ENCODE measurements at places on chromosomes 5 and 9.

- DNase-seq: no peak
These were observed 25.8 kb downstream of the ARL15 start for GRCh38 chr5:54284586-54284985.

GRCh38 chr5:204462-204861 is 13.2 kb downstream of the LRRC14B start:
- DNase-seq: no peak

DNA sequence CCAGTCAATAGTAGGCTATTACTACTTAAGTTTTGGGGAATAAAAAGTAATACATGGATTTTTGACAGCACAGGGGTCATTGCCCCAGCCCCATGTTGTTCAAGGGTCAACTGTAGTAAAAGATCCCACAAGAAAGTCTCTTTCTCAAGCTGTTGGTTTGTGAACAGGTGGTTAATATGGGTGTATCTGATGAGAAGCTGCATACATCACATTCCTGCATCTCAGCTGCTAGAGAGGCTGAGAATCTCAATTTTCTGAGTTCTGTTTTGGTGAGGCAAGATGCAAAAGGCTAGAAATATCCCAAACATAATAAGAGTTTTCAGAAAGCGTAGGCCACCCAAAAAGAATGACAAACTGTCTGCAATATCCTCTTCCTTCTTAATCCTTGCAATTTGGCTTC is 76.8 kb upstream of the DAPK1 start:
- no peak for DNase-seq

GRCh38 chr9:113205861-113206260 is 15.2 kb downstream of the FKBP15 start:
- no peak for DNase-seq

GRCh38 chr5:91119981-91120850 is 262.9 kb downstream of the ARRDC3 start:
- no peak for DNase-seq

- DNase-seq: no peak
These were observed 53.1 kb downstream of the TSPAN17 start for GRCh38 chr5:176700239-176700847.

- DNase-seq: no peak
These were observed 225.3 kb upstream of the CLINT1 start for GRCh38 chr5:158084292-158084691.

DNA sequence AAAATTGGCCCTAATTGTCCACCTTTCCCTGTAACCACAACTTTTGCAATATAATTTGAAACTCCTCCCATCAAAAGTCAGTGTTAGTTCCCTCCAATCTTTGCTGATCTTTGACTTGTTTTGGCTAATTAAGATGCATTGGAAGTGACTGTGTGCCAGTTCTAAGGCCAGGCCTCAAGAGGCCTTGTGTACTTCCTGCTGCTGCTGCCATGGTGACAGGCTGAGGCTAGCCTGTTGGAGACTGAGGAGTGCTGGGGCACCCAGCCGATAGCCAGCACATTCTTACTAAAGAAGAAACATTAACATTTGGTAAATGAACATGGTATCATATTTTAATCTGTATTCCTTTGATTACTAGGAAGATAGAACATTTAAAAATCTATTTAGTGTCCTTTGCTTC is 86.5 kb downstream of the SREK1 start:
- DNase-seq: no peak

DNA sequence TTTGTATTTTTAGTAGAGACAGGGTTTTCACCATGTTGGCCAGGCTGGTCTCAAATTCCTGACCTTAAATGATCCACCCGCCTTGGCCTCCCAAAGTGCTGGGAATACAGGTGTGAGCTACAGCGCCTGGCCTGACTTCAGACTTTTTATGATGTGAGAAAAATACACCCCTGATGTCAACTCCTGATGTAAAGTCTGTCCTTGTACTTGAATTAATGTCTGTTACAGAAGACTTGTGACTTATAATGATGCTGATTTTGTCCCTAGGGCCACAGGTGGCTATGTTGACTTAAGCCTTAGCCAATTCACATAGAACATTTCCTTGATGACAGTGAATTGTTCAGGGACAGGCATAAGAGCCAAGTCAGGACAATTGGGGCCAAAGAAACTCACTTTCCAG is 42.5 kb upstream of the MELK start:
- no peak for DNase-seq
